AG04450 (cell line): ENCODE measurements at places on chromosomes 11 and 22. TPM values are rescaled to one million over a fixed set of nuclear protein-coding genes. Genes with fewer than 3 reads are reported as not detected.

GRCh38 chr22:16845465-16845864, 20.3 kb upstream of the XKR3 start:
- DNase-seq, result no peak

GRCh38 chr11:124863137-124863825, 2.0 kb upstream of the ROBO3 start:
- no peak for DNase-seq

GRCh38 chr11:5596607-5597201, at the start of gene TRIM6:
Gene TRIM6, plus strand, starts transcription at chr11:5596637. Its CDS starts 261 bp downstream, at chr11:5596898.
- no peak for DNase-seq

DNA sequence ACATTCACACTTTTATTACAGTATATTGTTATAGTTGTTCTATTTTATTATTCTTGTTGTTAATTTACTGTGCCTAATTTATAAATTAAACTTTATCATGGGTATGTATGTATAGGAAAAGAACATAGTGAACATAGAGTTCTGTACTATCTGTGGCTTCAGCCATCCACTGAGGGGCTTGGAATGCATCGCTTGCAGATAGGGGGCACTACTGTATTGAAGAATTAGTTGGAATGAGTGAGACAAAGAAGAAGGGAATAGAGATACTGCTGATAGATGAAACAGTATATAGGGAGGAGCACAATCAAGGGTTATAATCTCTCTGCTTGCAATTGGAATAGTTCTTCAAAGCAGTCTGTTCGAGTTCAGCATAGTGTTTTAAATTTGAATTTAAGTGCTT, 432.2 kb downstream of the RAB38 start:
- no peak for DNase-seq

The MTNR1B gene
- polyA plus RNA-seq, result 0.07 TPM in 1 of 2 replicates, not detected in the other

GRCh38 chr11:130467116-130467900, 18.9 kb downstream of the ADAMTS15 start:
- DNase-seq, result no peak

The ANGPTL5 gene
- not detected in 2 replicates for polyA plus RNA-seq

The PDGFB gene
- polyA plus RNA-seq, result 0.12 and 0.19 TPM in 2 replicates

DNA sequence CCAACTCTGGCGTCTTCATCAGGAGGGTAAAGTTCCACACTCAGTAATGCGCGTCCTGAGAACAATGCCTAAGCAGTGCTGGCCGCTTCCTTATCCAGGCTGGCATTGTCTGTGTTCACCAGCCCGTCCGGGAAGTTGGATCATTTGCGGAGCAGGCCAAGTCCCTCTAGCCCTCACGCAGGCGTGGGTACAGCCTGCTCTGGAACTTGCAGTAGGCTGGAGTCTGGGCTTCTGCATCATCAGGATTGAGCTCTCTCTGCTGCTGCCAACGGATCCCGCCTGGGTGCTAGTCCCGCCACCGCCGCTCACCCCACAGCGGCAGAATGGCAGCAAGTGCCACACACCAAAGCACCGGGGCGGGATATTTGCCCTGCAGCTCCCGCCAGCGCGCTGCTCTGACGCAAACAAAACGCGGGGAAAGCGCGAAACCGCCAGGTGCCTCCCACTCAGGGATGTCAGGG, 29.0 kb downstream of the GLYATL1 start:
- no peak for DNase-seq

DNA sequence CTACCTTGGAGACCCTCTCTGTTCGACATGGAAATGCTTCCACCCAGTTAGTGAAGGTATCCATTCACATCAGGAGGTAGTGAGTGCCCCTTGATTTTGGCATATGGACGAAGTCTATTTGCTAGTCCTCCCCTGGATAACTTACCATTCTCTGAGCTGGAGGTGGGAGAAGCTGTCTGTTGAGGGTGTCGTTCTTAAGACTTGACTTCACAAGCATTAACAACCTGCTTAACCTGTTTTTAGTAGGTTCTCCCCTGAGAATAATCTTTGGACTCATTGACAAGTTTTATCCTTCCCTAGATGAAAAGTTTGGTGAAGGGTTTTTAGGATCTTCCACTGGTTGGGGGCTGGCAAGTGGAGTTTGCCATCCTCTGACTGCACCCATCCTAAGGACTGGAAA, 1053.8 kb upstream of the CNTN5 start:
- DNase-seq, result no peak

DNA sequence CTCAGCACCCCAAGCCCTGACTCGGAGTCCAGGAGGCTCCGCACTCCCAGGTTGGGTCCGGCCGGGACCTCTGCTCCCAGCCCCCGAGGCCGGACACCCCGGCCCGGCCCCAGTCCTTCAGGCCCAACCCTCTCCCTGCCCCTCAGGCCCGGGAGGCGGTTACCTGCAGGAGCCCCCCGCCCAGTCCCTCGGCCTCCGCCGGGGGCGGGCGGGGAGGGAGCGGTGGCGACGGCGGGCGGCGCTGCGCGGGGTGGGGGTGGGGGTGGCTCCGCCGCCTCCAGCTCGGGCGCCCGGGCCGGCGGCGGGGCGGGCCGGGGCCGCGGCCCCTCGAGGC, 310 bp downstream of the TCF20 start:
- no peak for DNase-seq
